SK-N-SH (cell line): ENCODE measurements at places on chromosomes 4 and X.

GRCh38 chr4:86185659-86186058, 174.2 kb downstream of the MAPK10 start:
- no peak for DNase-seq

GRCh38 chr4:73701116-73701515, 39.3 kb upstream of the CXCL8 start:
- no peak for DNase-seq

DNA sequence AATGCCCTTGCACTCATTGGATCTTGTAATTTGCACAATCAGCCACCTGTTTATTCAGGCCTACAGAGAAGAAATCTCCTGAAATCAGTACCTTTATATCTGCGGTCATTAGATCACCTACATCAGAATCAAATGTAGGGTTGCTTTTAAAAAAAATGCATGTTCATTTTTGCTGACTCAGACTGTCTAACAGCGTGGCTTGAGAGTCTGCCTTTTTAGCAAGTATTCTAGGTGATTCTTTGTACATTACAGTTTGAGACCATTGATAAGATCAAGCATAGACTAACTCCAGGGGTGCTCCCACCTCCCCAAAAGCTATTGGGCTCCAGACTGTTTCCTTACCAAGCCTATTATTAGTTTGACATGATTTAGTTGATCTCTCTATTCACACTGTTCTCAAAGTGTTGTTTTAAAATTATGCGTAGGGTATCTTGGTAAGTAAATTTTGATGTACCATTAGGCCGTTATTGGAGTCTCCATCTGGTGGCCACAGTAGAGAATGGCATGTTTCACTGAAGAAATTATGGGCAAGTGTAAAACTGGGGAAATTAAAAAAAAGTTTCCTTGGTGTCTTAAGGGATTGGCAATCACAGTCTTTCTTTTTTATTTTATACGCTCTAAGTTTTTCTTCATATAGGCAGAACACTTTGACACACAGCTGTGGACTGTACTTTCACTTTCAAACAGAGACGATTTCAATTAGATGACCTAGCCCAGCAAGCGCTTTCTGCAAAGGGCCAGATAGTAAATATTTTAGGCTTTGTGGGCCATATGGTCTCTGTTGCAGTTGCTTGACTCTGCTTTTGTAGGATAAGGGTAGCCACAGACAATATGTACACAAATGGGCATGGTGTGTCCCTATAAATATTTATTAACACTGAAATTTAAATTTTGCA, 33.7 kb upstream of the MSL3 start:
- DNase-seq: peak; percentile 42

GRCh38 chr4:76581077-76581962, 146.3 kb downstream of the SHROOM3 start:
- no peak for DNase-seq

- DNase-seq: no peak
Observed at GRCh38 chr4:80471756-80472155, 136.2 kb downstream of the CFAP299 start.

GRCh38 chr4:170037481-170037880, 11.3 kb upstream of the MFAP3L start:
- DNase-seq: no peak

DNA sequence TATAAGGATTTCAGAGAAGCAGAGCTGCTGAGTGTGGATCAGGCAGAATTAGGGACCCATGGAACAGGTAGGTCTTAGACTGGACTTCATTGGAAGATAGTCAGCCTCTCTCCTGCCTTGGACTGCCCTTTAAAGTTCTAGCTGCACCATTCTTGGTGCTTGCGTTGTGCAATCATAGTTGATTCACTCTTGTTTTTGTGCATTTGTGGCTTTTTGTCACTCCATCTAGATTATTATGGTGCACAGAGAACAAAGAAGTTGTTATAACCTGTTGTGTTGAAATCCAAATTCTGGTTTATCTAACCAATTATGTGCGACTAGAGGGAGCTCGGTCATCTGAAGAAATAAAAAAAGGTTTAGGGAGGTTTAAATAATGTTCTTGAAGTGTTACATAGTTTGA, 59.3 kb downstream of the JADE1 start:
- DNase-seq: no peak

GRCh38 chr4:44983083-44983482, 256.7 kb upstream of the GNPDA2 start:
- DNase-seq: no peak

DNA sequence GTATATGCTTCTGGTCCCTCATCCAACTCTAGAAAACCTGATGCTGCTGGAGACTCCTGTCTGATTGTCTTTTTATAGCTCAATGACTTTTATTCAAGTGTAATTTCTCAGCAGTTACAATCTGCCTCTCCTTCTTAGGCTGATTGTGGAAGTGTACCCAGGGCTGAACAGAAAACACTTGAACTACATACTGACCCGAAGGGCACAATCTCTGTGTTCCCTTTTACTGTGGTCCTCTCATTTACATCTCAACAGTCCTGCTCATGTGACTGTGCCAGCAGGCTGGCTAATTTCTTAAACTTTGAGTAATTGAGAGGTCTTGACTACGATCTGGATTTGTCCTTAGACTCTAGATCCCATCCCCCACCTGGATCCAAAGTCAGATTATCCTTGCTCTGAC, 863.4 kb downstream of the PDHA2 start:
- DNase-seq: no peak

DNA sequence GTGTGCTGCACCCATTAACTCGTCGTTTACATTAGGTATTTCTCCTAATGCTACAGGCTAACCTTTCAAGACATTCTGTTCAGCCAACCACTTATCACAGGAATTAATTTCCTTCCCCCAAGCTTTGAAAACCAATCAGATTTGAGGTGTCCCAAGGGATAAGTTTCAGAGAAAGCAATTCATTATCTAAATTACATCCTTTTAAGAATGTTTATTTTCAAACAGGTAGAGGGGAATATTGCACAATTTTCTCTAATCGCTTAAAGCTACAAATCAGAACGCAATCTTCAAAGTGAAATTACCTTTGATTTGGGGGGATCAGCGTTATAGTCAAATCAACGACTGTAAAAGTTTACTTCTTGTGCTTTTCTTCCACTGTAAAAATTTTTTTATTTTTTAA, 1.6 kb downstream of the CLOCK start:
- no peak for DNase-seq
